ENCODE measurements at places on chromosomes 4 and X.

GRCh38 chrX:63128509-63128908, 222.6 kb downstream of the SPIN4 start:
- DNase-seq: peak; percentile 2

DNA sequence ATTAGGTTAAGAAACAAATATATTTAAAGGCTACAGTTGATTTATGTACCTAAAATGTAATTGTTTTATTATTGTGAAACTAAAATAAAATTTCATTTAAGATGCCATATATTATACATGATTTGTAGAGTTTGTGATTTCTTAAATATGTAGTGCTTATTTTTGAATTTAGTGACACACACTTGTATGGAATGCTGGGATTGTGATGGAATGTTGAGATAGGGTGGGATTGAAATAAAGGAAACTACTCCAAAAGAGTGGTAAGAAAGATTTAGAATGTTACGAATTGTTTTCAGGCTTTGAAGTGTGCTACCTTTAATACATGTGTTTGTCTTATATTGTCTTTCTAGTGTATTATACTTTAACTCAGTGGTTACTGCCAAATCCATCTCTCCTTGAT, 330.3 kb upstream of the PITX2 start:
- DNase-seq: no peak

GRCh38 chr4:126869967-126870366, 762.8 kb upstream of the INTU start:
- DNase-seq: no peak

- no peak for DNase-seq
Observed at GRCh38 chr4:139746431-139747171, 81.0 kb downstream of the MGST2 start.

DNA sequence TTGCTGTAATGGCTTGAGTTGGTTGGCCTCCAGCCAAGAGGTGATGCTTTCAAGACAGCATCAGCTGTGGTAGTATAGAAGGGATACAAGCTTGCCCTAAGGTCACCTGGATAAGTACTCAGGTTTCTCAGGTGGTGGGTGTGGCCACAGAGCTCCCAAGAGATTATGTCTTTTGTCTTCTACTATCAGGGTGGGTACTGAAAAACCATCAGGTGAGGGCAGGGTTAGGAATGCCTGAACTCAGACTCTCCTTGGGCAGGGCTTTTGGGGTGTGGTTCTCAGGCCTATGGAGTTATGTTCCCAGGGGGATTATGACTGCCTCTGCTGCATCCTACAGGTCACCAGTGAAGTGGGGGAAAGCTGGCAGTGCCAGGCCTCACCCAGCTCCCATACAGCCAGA, 654.6 kb upstream of the GALNT7 start:
- no peak for DNase-seq

DNA sequence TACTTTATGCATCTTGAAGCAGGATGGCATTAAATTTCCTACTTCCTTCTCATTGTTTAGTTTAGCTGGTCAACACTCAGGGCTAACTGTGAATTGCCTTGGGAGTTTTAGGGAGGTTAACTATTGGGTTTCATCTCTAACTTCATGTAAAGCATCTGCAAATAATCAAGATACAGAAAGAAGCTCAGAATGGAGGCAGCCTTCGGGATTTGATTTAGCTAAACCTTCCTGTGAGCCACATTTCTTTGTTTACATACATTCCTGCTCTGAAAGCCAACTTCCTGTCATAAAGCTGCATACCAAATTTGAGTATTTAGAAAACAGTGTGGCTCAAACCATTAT, 131.7 kb upstream of the PCDH18 start:
- DNase-seq: no peak

DNA sequence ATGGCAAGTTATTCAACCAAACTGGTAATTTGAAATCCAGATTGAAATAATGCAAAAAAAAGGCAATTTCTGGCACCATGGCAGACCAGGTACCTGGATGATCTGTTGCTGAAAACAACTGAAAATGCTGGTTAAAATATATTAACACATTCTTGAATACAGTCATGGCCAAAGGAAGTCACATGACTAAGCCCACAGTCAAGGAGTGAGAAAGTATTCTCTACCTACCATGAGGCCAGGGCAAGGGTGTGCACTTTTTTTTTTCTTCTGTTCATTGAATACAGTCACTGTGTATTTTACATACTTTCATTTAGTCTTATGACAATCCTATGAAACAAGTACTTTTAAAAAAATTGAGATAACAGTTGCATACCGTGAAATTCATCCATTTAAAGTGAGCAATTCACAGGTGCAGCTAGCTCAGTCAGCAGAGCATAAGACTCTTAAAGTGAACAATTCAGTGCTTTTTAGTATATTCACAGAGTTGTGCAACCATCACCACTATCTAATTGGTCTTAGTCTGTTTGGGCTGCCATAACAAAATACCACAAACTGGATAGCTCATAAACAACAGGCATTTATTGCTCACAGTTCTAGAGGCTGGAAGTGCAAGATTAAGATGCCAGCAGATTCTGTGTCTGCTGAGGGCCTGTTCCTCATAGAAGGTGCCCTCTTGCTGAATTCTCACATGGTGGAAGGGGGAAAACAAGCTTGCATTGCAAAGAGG, 4.8 kb upstream of the MPP1 start:
- DNase-seq: no peak

GRCh38 chr4:81422595-81422994, 49.1 kb downstream of the RASGEF1B start:
- no peak for DNase-seq

- DNase-seq: no peak
Observed at GRCh38 chrX:2889045-2889605, 40.0 kb downstream of the ARSD start.

DNA sequence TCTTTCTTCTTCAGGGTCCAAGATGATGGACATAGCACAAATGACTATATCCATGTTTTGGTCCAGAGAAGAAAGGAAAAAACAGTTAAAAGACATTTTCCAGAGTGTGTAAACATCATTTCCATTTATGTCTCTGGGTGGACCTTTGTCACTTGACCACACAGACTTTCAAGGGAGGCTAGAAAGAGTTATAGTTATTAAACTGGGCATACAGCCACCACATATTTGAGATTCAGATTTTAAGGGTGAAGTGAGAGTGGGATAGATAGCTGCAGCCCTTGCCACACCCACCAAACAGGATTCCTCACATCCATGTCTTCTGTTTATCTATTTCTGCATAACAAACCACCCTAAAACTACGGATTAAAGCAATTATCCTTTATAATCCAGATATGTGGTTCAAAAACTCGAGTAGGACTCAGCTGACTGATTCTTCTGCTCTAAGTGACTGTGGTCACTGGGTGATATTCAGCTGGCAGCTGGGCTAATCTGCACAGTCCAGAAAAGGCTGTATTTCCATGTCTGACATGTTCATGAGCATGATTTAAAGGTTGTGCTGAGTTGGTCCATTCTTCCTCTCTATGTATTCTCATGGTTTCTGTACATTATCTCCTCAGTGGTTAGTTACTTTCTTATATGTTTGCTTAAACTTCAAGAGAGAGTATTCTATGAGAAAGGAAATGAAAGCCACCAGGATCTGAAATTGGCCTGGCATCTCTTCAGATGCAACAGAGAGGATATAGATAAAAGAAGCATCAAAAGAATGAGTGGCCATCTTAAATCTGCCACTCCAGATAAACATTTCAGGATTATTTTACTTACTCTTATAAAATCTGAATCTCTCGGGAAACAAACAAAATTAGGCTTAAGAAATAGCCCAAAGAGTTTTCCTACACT, 459.8 kb upstream of the CTSO start:
- no peak for DNase-seq

DNA sequence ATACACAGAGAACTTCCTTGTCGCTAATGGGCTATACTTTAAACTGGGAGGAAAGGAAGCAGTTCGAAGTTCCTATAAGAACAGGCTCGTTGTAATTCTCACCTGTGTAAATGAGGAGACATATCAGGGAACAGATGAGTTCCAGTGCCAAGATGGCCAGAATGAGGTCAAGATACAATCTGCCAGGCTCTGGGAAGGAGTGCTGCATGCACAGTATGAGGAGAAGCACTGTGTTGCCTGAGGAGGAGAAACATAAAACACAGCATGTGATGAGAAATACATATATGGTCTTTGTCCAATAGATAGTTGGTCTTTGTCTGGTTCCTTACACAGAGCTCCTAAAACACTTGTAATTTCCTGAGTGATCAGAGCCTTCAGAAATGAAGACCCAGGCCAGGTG, 24.3 kb downstream of the TMEM192 start:
- no peak for DNase-seq

GRCh38 chr4:88240297-88240714, 44.1 kb downstream of the PPM1K start:
- no peak for DNase-seq

DNA sequence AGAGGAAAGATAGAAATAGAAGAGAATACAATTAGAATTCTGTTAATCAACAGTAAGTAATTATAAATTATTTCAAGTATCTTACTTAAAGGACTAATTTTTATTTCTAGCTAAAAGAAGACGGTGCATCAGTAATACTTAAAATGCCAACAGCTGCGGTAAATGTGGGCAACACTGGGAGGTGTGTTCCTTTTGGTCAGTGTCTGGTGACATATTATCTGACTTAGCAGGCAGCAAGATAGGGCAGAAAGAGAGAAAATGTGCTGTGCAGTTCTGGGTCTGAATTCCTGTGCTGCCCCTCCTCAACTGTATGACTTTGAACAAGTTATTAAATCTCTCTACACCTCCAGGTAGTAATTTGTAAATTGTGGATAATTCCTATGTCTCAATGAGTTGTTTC, 120.6 kb downstream of the ZNF827 start:
- DNase-seq: no peak

DNA sequence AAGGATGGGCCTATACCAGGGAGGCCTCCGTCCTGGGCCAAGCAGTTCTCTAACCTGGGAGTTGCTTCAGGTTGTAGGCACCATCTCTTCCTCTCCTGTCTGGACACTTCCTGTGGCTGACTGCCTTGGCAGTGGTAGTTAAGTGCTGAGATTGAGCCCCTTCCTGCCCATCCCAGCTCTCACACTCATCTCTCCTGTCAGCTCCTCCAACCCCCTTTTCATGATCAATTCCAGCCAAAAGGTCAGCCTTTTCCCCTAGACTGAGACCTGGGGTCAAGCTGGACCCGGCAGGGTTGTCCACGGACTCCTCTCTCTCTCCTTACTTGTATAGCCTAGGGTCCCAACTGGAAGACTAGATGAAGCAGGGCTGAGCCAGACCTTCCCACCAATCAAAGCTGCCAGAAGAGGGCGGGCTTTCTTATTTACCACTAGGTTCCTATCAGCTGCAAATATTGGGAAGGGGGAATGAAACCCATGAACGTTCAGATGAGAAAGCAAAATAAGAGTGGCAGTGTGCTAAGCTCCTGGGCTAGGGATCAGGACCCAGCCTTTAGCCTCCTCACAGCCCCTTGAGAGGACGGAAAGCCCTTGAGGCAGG, 34.5 kb downstream of the KDM5C start:
- no peak for DNase-seq

GRCh38 chr4:109649872-109650271, 53.4 kb downstream of the CASP6 start:
- no peak for DNase-seq

DNA sequence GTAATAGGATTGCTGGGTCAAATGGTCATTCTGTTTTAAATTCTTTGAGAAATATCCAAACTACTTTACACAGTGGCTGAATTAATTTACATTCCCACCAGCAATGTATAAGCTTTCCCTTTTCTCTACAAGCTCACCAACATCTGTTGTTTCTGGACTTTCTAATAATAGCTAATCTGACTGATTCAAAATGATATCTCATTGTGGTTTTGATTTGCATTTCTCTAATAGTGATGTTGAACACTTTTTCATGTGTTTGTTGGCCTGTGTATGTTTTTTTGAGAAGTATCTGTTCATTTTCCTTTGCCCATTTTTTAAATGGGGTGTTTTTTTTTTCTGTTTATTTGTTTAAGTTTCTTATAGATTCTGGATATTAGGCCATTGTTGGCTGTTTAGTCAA, 659.0 kb upstream of the GNPDA2 start:
- no peak for DNase-seq

DNA sequence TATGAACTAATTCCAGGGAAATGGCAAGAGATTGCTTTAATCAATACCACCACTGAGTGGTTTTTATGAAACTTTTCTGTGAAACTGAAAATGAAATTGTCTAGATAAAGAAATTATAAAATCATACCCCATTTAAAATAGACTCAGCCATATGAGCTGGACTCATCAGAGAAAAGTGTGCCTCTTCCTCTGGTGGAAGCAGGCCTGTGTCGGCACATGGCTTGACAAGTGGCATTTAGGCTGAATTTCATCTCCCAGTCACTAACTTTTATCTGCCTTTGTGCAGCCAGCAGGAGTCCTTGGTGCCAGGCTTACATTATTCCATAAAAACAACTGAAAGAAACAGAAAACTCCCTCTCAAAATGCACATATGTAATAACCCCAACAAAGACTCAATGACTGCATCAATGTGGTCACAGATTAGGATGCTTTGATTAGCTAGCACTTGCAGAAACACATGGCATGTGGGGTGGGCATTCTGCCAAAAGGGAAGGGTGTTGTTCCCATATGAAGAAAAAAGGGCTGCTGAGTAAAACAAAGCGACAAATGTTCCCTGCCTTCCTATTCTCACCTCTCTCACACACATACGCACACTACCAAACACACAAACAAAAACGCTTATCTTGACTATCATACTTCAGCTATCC, 232.3 kb downstream of the PABPC4L start:
- peak; percentile 74 for DNase-seq

GRCh38 chr4:165458471-165458870, 79.7 kb downstream of the CPE start:
- DNase-seq: no peak

DNA sequence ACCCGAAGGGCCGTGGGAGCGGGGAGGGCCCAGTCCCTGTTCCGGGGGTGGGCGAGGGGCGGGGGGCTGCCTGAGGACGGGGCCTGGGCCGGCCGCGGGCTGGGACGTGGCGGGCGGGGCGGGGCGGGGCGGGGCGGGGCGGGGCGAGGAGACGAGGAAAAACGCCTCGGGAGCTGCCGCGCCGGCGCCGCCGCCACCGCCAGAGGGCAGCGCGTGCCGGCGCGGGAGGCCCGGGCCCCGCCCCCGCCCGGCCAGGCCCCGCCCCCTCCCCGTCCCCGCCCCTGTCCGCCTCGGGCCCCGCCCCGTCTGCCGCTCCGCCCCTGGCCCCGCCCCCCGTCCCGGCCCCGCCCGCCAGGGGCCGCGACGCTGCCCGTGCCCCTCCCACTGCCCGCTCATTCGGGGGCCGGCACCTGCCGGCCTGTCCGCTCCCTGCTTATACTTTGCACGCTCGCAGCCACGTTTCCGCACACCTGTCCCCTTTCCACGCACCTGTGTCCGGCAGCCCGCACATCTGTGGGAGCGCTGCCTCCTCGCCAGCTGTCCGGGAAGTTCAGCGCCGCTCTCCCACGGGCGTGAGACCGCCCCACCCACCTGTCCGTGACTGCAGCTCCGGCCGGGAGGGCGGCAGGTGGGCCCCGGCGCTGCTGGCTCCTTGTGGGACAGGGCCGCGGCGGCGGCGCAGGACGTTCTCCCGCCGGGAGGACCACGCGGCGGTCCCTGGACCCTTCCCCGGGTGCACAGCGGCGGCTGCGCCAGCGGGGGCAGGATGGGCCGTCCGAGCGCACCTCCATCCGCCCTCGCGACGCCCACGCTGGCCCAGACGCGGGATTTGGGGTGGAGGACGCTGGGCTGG, 1.7 kb upstream of the FGFRL1 start:
- DNase-seq: no peak

Measured in NCI-H446 (cell line).